Heart left ventricle (tissue), 16 donors: ENCODE measurements at places on chromosomes 11 and 22. TPM values are rescaled to one million over a fixed set of nuclear protein-coding genes. Genes with fewer than 3 reads are reported as not detected.

The SMCO4 gene
- total RNA-seq, result 71.7 TPM

DNA sequence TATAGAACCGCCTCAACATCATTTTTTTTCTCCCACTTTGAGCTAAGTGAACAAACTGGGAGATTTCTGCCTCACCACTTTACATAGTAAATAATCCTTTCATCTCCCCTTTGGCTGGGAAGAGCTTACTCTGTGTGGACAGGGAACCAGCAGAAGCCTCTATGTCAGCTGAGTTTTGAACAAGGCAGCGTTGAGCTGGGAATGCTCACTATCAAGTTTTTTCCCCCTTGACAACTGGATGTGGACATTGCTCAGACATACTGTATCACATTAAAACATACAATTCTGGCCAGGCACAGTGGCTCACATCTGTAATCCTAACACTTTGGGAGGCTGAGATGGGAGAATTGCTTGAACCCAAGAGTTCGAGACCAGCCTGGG, 46.0 kb downstream of the AHNAK start:
- H3K27me3 ChIP-seq, result no peaks in the 10 kb centered on the region
- no peak overlapping the region for H3K27ac ChIP-seq
- H3K4me3 ChIP-seq, result no peak overlapping the region
- no peak for DNase-seq

- DNase-seq, result no peak
- H3K27ac ChIP-seq, result no peak overlapping the region
- H3K36me3 ChIP-seq, result no peaks in the 10 kb centered on the region
Measured at GRCh38 chr22:38191731-38192474, 9.9 kb upstream of the MAFF start.

DNA sequence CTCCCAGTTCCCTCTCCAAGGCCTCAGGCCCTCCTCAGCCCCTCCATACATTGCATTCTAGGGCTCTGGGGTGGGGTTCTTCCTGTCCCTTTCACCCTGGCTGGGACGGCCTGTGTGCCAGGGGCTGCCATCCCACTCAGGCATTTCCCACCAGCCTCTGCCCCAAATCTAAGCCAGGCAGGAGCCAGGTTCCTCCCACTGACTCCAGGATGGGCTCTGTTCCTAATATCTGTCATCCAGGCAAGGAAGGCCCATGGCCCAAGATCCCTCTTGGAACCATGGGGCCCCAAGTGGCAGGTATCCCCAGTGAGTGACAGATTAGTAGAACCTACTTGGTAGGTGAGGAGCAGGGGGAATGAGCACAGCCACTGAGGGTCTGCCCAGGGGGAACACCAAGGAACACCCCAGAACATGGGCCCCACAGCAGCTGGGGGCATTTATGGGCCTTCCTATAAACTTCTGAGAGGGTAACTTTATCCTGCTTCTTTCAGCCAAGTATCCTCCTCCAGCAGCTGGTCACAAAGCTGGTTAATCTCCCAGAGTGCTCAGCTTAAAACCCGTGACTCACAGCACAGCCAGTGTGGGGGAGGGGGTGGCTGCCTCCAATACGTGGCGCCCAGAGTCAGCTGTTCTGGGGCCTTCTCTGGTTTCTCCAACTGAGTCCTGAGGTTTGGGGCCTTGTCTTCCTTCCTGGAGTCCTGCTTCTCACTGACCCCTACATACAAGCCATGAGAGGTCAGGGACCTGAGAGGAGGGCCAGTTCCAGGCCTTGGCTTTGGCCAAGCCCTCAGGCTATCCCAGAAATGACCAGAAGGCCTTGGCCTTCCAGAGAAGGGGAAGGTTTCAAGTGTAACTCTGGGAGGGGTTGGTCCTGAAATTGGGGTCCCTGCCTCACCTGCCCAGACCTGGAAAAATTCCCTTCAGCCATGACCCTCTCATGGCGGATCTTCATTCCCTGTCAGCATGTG, 19.9 kb upstream of the MYOD1 start:
- no peak overlapping the region for H3K4me3 ChIP-seq
- H3K36me3 ChIP-seq, result no peaks in the 10 kb centered on the region
- H3K27me3 ChIP-seq, result peaks cover 24% of the 10 kb centered on the region
- no peaks in the 10 kb centered on the region for H3K4me1 ChIP-seq

The SLC7A4 gene
- total RNA-seq, result not detected

The SGSM1 gene
- total RNA-seq, result 6.6 TPM

GRCh38 chr22:24200619-24201212, 19.4 kb downstream of the SUSD2 start:
- no peak for DNase-seq
- H3K27ac ChIP-seq, result no peak overlapping the region
- no peaks in the 10 kb centered on the region for H3K36me3 ChIP-seq

The OR5B2 gene
- not detected for total RNA-seq

The TRIM64 gene
- total RNA-seq, result not detected

The CYTH4 gene
- total RNA-seq, result 19.5 TPM

The B4GALNT4 gene
- total RNA-seq, result not detected

DNA sequence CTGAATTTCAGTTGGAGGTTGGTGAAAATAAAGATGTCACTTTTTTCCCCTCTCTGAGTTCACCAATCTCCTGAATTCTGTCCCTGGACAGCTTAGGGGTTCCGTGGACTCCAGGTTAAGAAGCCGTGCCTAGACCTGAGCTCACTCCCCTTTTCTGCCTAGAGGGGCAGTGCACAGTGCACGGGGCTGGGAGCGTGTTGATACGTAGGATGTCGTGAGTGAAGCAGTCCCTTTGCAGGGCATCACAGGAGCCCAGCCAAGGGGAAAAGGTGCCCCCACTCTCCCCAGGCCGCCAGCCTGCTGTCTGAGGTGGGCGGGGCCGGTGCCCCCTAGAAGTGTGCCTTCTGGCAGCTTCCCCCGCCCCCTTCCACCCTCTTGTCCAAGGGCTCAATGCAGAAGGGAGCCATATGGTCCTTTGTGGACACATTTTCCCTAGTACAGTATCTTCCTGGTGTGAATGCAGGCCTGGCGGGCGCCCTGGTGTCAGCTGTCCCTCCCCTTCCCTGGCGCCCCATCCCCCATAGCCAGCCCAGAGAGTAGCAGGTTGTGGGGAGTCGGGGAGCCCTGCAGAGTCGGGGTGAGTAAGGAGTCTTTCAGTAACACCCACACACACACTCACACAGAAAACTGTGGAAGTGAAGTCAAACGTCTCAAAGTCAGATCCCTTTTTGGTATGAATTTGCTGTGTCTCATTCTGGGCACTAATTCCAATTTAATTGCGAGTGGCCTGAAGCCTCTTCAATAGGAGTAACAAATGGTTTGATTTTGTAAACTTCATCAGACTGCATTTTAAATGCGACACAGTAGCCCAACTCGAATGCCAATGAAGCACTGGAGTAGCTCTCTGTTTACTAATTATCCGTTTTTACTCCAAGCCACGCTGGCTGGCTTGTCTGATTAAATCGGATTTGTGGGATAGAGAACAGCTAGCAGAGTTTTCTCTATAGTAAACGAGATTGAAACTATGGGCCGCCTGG, 67.5 kb upstream of the NNMT start:
- peak overlapping the region; percentile 18 for H3K4me3 ChIP-seq
- H3K4me1 ChIP-seq, result peaks cover 21% of the 10 kb centered on the region
- H3K36me3 ChIP-seq, result peaks cover 9% of the 10 kb centered on the region
- DNase-seq, result no peak

DNA sequence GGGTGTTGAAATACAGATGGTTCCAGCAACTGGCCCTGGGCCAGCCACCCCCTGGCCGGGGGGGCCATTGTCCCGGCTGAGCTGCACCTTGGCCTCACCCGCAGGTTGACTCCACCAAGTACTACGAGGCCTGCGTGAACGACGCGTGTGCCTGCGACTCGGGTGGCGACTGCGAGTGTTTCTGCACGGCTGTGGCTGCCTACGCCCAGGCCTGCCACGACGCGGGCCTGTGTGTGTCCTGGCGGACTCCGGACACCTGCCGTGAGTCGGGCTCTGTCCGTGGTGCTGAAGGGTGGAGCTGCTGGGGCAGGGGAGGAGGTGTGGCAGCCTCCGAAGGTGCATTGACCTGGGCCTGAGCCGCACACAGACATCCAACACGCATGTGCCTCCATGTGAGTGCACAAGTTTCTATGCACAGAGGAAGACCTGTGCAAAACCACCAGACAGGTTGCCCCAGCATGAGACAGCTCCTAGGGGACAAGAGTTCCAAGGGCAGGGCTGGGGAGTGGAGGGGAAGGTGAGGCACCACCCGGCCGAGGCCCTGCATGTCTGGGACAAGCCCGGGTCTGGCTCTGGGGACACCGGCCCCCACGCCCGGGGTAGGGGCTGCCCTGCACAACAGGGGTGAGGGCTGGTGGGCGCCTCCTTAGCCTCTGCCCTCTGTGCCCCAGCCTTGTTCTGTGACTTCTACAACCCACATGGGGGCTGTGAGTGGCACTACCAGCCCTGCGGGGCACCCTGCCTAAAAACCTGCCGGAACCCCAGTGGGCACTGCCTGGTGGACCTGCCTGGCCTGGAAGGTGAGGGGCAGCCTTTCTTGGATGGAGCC, 16.1 kb downstream of the MUC5B start:
- no peak overlapping the region for H3K27ac ChIP-seq
- H3K4me3 ChIP-seq, result no peak overlapping the region

- no peak for DNase-seq
- H3K4me1 ChIP-seq, result no peaks in the 10 kb centered on the region
- no peak overlapping the region for H3K4me3 ChIP-seq
- no peaks in the 10 kb centered on the region for H3K27me3 ChIP-seq
- no peak overlapping the region for H3K27ac ChIP-seq
Measured at GRCh38 chr11:94325681-94326080, 21.3 kb downstream of the IZUMO1R start.

The FLRT1 gene
- 0.37 TPM for total RNA-seq

DNA sequence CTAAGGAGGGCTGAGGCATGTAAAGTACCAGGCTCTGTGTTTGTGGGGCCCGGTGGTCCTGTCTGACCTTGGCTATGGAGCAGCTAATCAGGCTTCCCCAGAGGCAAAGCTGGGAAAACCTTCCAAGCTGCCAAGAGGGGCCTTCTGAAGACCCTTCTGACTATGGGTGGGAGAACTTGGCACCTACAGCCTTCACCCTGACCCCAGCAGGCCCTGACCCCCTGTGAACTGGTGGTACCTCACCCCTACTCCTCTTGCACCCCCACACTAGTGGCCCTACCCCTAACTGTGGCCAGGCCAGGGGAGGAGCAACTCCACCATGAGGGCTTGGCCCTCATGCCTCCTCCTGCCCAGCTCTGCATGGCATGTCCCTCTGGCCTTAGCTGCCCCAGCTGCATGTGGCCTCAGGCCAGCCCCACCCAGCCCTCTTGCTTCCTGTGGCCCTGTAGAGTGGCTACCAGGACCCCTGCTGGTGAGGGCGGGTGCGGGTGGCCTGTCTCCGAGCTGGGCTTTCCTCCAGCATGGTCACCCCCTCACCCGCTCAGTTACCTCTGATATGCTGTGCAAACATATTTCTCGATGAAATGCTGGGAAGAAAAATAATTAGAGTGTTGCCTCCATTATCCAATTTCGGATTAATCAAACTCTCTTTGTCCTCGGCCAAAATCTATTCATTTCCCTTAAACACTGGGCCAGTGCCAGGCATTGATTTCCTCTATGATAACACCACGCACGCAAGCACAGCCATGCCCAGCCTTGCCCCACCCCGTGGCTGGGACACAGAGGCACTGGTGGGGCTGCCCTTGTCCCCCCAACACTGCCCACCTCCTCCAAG, 7.5 kb downstream of the GNAZ start:
- no peaks in the 10 kb centered on the region for H3K36me3 ChIP-seq
- H3K4me3 ChIP-seq, result no peak overlapping the region
- H3K27ac ChIP-seq, result no peak overlapping the region
- H3K4me1 ChIP-seq, result no peaks in the 10 kb centered on the region
- H3K27me3 ChIP-seq, result no peaks in the 10 kb centered on the region
- no peak for DNase-seq

GRCh38 chr11:119372260-119373058, 9.0 kb downstream of the USP2 start:
- peak overlapping the region; percentile 99 for H3K27ac ChIP-seq
- peaks cover 95% of the 10 kb centered on the region for H3K4me1 ChIP-seq
- no peak for DNase-seq

- no peaks in the 10 kb centered on the region for H3K36me3 ChIP-seq
- no peak for DNase-seq
Measured at GRCh38 chr11:60959431-60959830, 7.5 kb upstream of the SLC15A3 start.
